ENCODE measurements at places on chromosomes 3 and 15.

DNA sequence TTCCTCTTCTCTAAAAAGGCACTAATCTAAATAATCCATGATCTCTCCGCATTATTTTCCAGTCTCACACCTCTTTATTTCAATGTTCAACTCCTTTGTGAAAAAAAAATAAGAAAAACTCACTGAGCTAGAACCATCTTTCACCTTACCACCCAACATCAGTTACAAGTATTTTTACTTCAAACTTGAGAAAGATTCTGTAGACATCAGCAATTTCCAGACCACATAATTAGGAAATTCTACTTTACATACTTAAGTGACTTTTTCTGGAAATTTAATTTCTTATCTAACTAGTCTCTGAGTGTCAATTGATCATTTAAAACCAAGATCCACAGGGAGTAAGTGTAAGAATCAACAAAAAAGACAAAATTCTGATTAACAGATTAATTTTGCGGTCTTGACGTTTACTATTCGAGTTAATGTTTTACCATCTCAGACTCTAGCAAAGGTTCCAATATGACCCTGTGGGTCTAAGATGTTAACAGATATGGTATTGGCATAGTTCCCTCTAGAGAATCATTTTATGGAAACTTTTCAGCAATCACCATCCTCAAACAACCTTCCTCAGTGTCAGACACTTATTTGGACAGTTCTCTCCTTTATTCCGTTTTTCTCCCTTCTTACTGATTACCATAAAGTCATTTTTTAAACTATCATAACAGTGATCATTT lies 5.1 kb downstream of the ATP13A3 start:
- DNase-seq: no peak

GRCh38 chr3:99253963-99254355 lies 352.5 kb upstream of the DCBLD2 start:
- DNase-seq: no peak

DNA sequence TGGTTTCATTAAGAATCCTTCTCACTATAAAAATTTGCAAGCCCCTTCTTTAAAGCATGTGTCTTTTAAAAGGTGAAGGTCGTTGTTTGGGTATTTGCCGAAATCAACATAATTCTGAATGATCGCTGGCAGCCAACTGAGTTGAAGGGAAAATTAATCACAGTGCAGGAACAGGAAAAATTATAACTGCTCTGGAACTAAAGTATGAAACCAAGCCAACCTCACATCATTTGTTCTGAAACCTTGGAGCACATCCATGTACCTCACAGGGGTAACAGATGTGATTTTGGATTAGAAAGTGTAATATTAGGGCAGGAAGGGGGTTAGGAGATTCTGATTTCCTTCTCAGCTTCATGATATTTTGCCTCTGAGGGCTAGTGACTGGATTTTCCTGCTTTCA lies 52.2 kb upstream of the PTX3 start:
- no peak for DNase-seq

DNA sequence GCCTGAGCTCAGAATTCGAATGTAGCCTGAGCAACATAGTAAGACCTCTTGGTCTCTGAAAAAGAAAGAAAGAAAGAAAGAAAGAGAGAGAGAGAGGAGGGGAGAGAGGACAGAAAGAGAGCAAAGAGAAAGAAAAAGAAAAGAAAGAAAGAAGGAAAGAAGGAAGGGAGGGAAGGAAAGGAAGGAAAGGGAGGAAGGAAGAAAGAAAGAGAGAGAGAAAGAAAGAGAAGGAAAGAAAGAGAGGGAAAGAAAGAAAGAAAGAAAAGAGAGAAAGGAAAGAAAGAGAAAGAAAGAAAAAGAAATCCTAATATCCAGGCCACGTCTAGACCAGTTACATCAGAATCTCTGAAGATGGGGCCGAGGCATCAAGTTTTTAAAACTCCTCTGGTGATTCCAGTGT lies 50.7 kb downstream of the PPM1L start:
- no peak for DNase-seq

- peak; percentile 13 for DNase-seq
These were observed 200.8 kb upstream of the STRIT1 start for GRCh38 chr3:155494332-155494731.

- peak; percentile 41 for DNase-seq
These were observed 11.5 kb downstream of the ALS2CL start for GRCh38 chr3:46681856-46682540.

DNA sequence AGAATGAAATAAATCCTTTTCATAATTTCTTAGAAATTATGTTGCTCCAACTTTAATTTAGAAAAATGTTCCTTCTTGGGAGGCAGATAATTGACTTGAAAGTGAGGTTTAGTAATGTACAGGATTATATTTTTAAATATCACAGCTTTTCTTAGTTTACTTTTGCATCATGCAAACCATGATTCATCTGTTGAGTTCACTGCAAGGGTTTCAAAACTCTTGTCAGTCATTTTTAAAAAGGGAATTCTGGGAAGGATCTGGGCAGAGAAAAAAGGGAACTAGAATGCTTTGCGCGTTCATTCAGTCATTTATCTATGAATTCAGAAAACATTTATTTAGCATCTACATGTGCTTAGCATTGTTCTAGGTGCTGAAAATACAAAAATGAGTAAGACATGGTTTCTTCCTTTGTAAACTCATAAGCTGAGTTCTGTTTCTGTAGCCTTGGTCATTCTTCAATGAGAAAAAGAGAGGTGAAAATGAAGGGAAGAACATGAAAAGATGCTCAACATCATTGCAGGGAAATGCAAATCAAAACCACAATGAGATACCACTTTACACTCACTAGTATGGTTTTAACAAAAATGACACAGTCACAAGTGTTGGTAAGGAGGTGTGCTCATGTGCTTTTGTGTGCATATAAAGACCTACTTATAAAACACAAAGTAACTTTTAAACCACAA lies 209.1 kb downstream of the NR1D2 start:
- no peak for DNase-seq

GRCh38 chr15:101023501-101024072 lies 104.4 kb downstream of the LRRK1 start:
- DNase-seq: peak; percentile 34

- no peak for DNase-seq
These were observed 20.0 kb downstream of the RTP3 start for GRCh38 chr3:46517784-46518181.

DNA sequence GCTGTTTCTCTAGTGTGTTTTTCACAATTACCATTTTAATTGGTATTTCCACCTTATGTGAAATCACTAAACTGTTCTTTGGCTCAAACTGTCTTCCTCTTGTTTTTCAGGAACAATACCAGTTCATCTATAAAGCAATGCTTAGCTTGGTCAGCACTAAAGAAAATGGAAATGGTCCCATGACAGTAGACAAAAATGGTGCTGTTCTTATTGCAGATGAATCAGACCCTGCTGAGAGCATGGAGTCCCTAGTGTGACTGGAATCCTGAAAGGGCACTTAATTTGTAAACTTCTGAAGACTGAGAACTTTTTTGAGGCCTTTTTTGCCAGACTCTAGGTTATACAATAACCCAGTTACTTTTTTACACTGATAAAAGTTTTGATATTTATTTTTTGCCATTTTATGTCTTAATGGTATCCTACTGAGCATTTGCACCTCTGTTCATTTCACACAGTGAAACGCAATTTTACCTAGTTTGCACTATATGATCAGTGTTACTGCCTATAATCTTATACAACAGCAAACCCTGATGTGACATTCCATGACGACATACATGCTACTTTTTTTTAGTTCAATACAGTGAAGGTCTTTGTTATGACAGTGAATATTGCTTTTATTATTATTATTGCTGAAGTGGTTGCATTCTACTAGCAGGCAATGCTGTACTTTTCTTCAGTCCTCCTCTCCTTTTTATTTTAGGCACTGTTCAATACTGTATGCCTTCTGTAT lies 80.1 kb downstream of the FEZF2 start:
- DNase-seq: no peak

GRCh38 chr3:156253150-156253549 lies 132.8 kb downstream of the KCNAB1 start:
- DNase-seq: no peak

DNA sequence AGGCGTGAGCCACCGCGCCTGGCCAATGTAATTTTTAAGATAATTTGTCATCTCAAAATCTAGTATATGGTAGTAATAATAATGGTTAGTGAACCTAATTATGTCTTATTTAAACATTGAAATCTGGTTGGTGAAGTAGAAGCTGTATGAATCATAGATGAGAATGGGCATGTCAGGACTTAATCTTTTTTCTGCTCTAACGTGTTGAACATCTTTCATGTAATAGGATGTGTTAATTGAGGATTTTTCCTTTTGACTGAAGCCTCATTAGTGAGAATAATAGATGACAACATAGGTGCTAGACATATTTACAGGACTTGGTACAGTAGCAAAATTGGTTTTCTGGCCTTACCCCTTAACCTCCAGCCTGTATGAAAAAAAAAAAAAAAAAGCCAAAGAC lies 835.6 kb downstream of the IGSF11 start:
- no peak for DNase-seq

GRCh38 chr15:51267051-51267702 lies 71.2 kb downstream of the CYP19A1 start:
- no peak for DNase-seq

DNA sequence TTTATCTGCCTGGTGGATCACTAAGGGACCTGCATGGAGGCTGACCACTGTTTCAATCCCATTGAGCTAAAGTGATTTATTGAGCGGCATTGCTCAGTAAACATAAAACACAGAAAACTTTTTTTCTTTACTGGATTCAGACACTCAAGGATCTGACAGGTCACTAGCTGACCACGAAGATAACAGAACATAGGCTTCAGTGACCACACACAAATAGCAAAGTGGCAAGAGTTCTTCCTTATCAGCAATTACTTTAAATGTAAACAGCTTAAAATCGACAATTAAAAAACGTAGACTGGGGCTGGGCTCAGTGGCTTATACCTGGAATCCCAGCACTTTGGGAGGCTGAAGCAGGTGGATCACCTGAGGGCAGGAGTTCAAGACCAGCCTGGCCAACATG lies 48.7 kb downstream of the STAG1 start:
- DNase-seq: no peak

GRCh38 chr3:112346491-112347122 lies 13.7 kb downstream of the CD200 start:
- no peak for DNase-seq

DNA sequence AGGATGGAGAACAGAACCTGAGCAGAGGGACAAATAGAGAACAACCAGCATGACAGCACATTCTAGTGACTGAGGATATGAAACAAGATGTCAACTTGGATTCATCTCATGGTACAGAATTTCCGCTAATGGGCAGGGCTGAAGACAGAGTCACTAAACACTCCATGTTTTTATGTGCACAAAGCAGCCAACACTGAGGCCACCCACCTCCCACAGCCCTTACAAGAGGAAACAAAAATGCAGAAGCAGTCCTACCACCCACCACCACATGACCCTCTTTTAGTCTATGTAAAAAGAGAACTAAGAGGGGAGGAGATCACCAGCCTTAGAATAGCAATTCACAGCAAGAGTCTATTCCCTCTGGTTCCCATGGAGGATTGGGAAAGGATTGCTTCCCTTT lies 131.4 kb upstream of the UBE2E2 start:
- peak; percentile 92 for DNase-seq

- no peak for DNase-seq
These were observed 44.2 kb upstream of the SKOR1 start for GRCh38 chr15:67781061-67781460.

- DNase-seq: no peak
These were observed 198.4 kb downstream of the LPP start for GRCh38 chr3:188352196-188352927.

DNA sequence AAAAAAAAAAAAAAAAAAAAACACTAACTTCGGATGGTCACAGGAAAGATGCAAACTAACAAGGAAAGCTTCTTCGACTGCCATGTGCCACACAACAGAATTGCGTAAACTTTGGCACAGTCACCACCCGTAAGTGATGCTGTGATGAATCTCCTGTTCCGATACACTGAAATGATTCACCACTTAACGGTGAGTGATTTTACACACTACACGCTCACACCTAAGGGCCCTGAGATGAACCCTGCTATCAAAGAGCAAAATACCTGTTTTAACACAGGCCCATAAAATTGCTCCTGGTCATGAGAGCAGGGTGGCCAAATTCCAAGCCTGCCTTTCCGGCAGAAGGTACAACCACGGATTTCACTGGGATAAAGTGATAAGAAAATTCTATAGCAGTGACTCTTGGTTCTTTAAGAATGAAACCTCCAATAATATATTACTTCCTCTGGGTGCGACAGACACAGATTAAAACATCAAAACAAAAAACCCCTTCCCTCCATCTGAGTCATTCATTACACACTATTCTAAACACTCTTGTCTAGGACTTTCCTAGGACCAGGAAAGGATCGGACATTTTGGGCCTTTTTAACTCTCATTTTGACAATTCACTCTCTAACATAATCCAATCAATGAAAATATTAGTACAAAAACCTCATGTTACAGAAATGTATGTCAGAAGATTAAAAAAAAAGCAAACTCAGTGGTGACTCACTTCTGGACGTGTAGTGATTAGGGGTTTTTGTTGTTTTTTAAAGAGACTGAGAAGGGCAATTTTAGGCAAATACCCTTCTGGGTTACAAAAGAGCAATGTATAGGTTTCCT lies 28.3 kb downstream of the LRIG1 start:
- no peak for DNase-seq

Data from Kasumi-1 (cell line).